ENCODE measurements at places on chromosomes 12 and 14.

DNA sequence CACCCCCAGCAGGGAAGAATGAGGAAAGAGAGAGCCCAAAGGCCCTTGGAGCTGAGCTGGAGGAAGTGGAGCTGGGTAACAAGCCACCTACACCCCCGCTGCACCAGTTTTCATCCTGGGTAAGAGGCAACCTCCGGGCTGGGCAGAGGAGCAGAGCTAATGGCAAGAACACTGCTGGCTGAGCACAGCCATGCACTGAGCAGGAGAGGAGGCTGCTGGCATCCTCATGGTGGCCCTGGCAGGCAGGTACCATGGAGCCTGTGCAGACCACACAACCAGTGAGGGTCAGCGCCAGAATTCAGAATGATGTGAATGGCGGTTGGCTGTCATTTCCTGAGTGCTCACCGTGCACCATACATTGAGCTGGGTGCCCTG is 29.7 kb downstream of the PLEKHH1 start:
- DNase-seq, result no peak

GRCh38 chr14:100537446-100538350 is 49.5 kb downstream of the BEGAIN start:
- DNase-seq, result no peak

- no peak for DNase-seq
These were observed 3.0 kb upstream of the MAP3K9 start for GRCh38 chr14:70812124-70812818.

- DNase-seq, result no peak
These were observed 45.4 kb upstream of the NR2C1 start for GRCh38 chr12:95118788-95119179.

DNA sequence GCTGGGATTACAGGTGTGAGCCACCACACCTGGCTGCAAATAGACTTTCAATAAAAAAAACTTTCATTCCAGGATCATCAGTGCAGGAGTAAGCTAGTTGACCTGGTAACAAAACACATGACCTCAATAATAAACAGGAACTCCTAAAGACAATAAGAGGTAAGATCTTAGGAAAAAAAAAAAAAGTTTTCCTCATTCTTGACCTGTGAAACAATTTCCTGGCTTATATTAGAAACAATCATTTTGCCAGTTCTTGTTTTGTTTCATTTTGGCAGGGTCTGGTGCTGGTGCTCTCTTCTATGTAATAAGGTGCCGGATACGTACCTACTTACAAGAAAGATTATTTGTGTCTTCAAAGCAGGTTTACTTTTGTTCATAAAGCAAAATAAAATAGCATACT is 90.6 kb upstream of the AMN1 start:
- DNase-seq, result no peak
